ENCODE measurements at places on chromosomes 7 and 10. TPM values are rescaled to one million over a fixed set of nuclear protein-coding genes. Genes with fewer than 3 reads are reported as not detected.

ACSL5 gene
- total RNA-seq: 0.71 TPM

HHEX gene
- 0.06 TPM for total RNA-seq

ZNF239 gene
- total RNA-seq: 4.1 TPM

IL2RA gene
- not detected for total RNA-seq

CYP2C9 gene
- not detected for total RNA-seq

- no peak for DNase-seq
Observed at GRCh38 chr7:156603629-156604028, 36.9 kb upstream of the RNF32 start.

GRCh38 chr7:145123502-145123901 is 287.6 kb upstream of the TPK1 start:
- no peak for DNase-seq

DNA sequence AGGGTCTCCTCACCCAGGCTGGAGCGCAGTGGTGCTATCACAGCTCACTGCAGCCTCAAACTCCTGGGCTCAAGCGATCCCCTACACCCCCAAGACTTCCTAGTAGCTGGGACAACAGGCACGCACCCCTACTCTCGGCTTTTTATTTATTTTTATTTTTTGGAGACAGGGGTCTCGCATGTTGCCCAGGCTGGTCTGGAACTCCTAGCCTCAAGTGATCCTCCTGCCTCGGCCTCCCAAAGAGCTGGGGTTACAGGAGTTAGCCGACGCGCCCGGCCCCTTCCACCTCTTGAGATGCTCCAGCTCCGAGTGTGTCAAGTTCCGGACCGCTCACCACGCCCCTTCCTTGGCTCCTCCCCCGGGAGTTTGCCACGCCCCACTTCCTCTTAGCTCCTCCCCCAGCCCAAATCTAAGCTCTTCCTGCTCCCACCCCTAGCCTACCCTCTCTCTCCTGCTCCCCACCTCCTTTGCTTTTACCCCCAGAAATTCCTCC is 6.3 kb downstream of the NAT16 start:
- peak; percentile 64 for DNase-seq

GRCh38 chr7:150727381-150727780 is 9.8 kb upstream of the GIMAP5 start:
- DNase-seq: no peak

DNA sequence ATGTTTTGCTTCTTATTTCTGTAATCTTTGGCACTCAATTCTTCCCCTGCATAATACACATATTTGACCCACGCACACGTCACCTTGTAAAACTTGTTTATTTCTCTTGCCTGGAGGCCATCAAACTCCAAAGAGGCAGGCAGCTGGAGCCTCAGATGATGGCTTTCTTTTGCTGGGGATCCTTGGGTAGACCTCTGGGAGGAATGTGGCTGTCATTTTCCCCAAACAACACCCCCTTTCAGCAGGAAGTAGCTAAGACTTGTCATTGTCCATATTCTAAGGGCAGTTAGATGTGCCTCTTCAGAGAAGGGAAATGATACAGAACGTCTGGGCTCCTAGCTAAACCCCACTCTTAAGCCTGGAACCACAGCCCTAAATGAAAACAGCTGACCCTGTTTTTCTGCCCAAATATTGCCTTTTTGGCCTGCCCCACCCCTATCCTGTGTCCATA is 111.3 kb downstream of the ITGB8 start:
- no peak for DNase-seq

- DNase-seq: no peak
Observed at GRCh38 chr10:93804200-93804599, 46.5 kb downstream of the LGI1 start.

GRCh38 chr7:37942934-37943610 is 22.6 kb downstream of the EPDR1 start:
- peak; percentile 96 for DNase-seq

DNA sequence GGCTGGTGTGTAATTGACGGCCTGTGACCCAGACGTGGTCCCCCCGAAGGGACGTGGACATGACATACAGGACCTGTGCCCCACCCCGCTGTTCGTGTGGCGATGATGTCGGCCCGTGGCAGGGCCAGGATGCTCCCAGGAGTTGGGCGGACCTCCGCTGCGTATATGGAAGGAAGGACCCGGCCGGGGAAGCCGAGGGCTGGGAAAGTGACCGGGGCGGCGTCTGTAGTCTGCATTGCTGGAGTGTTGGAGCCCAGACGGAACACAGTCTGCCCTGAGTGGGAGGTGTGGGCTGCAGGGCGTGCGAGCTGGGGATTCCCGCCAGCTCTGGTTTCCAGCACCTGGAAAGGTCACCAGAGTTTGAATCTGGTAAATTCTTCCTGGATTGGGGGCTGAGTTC is 45.0 kb upstream of the FOXL3 start:
- no peak for DNase-seq

DNA sequence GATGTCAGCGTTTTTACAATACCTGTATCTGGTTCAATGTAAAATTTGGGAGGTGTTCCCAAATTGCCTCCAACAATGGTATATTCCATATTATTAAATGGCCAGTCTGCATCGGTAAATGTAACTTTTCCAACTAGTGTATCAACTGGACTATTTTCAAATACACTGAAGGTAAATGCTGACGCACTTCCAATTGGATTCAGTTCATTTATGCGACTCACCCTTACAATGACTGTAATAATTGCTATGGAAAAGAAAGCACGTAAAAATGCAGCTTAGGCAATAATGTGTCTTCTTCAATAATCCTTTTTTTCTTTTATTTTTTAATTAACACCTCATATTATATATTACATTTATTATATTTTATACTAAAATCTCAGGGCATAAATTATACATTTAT is 209.1 kb downstream of the HGF start:
- DNase-seq: no peak

DNA sequence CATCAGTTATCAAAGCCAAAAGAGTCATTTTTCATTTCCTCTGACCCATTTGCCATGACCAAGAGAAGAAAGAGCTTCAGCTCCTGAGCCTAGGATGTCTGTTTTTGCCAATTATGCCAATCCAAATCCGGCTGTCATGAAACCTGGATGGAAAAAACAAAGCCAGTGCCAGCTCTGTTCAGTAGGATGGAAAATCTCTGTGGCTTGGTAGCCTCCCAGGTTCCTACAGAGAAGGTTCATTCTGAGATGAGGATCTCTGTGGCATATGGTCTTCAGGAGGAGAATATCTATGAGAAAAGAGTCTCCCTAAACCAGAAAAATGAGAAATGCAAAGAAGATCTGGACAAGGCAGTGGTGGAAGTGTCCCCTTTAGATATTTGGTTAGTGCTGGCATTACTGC is 475.4 kb downstream of the CNTNAP2 start:
- DNase-seq: no peak

DNA sequence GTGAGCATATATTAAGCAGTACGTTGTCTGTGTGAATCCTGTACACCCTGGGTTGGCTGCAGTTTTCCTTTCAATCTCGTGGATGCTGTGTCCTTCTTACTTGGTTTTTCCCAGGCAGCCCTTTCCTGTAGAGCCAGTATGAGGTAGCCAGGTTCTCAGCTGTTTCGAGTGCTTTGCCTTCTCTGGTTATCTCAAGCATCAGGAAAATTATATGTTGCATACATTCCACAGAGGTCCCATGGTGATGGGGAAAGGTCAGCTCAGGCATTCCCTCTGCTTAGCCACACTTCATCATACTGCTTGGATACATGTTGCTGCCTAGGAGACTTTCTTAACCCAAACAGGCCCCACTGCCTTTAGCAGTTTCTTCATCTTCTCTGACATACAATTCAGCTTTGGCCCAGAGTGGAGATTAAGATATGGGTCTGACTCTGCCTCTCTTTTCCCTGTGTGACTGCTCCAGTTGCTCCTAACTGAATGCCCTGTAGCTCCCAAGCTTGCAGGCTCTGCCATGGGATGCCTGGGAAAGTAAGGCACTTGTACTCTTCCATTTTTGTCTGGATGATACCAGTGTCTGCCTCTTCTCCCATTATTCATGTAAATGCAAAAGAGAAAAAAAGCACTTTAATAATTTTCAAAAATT is 11.3 kb downstream of the GNAI1 start:
- peak; percentile 80 for DNase-seq

DNA sequence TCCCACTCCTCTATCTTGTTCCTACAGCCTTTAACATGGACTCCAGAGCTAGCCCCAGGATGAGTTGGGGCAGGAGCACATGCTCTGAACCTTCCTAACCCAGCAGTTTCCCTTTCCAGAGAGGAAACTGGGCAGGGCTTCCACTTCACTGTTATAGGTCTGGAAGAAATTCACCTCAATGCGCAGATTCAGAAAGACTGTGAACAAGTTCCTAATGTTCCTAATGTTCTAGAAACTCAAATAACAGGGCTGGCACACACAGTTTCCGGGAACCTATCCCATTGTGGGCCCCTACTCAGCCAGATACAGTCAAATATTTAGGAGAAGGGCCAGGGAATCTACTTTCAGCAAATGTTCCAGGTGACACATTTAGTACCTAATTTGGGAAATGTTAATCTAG is 29.7 kb downstream of the ABCC2 start:
- no peak for DNase-seq

GRCh38 chr10:89414879-89415821 is 782 bp downstream of the IFIT5 start:
- peak; percentile 55 for DNase-seq

- DNase-seq: no peak
Observed at GRCh38 chr7:116963234-116963633, 9.9 kb downstream of the ST7 start.

DNA sequence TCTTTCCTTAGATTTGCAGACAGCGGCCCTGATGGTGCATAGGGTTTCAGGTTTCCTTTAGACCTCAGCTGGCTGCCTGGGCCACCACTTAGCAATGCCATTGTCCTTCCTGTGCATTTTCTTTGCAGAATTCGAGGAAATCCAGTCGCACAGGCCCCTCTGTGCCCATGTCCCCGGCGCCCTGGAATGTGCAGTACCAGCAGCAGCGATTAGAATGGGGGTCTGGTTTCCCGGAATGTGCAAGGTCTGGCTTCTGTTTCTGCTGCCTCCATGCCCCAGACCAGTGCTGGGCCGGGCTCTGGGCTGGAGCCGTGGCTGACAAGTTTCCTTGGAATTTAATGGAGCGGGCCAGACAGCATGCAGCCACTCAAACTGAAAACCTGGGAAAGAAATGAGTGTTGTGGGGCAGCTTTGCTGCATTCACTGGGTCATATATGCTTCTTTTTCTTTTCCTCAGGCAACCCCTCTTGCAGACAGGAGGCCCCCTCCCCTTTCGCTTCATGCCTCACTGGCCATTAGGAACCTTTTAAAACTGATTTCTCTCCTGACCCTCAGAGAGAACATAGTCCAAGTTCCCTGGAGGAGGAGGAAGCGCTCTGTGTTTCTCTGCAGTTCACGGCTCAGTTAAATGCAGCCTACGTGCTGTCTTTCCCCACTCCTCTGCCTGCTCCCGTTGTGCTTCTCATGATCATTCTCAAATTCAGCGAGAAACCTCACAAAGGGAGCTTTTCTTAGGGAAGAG is 14.4 kb downstream of the HTRA1 start:
- no peak for DNase-seq

DNA sequence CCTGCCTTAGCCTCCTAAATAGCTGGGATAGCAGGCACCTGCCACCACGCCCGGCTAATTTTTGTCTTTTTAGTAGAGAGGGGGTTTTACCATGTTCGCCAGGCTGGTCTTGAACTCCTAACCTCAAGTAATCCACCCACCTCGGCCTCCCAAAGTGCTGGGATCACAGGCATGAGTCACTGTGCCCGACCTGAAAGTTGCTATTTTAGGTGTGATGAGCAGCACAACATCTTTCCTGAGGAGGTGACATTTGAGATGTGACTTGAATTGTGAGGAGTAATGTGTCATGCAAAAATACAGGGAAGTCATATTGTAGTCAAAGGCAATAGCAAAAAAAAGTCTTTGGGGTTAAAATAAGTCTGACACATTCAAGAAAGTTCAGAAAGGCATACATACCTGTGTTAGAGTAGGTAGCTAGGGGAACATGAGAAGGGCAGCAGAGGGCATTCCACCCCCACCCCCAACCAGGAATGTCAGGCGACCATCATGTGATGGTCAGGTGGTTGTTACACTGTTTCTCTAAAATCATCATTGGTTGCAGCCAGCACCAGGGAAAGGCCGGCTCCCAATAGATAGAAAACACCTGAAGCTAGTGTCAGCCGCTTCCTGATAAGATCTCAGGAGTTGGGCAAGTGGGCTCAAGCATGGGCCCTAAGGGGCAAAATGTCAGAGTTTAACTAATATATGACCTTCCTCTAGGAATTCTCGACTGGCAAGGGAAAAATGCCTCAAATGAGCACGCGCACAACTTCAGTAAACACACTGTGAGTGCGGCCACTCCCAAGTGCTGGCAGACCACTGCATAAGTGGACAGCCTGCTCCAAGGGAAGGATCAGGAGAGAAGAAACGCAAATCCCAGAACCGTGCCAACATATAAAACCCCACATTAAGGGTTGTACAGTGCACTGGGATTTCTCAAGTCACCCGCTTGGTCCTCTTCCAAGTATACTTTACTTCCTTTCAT is at the start of gene TACC2:
TSS of gene TACC2 (plus strand) at position 803 of the 964 bp plus-strand sequence. CDS start 32,819 bp downstream, outside the sequence.
- no peak for DNase-seq

GRCh38 chr7:17640730-17641377 is 299.4 kb downstream of the SNX13 start:
- peak; percentile 57 for DNase-seq

DNA sequence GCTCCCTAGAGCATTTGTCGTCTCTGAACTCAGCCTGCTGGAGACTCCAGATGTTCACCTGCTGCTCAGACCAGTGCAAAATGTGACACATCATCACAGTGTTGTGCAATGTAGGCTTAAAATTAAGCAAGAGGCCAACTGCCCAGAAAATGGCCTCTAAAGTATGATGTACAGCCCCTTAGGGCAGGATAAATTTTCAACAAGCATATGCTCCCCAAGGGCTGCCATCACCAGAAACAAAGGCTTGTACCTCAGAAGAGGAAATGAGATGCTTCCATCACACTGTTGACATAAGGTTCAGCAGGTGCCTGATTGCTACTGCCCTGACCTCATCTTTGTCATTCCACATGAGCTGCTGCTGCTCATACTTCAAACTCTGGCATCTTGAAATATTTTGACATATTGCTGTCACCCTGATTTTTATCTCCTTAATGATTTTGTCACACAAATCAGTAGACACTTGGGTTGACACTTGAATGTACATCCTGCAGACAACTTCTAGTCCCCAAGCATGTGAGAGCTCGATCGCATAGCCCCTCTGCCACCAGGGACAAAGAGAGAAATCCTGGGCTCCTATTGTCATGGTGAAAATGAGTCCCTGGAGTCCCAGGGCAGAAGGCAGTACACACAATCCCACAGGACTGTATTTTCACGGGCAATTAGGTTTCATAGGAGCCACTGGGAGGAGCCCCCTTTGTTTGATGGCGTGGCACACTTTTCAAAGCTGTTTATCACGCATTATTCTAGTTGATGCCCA is 219.7 kb upstream of the STK17A start:
- DNase-seq: peak; percentile 10

GRCh38 chr7:55448526-55448925 is 83.4 kb downstream of the LANCL2 start:
- DNase-seq: no peak

GRCh38 chr7:117873310-117874190 is at the start of gene CTTNBP2:
Gene CTTNBP2, minus strand, starts transcription at chr7:117873441. Its CDS starts 26 bp downstream, at chr7:117873415.
- peak; percentile 65 for DNase-seq

DNA sequence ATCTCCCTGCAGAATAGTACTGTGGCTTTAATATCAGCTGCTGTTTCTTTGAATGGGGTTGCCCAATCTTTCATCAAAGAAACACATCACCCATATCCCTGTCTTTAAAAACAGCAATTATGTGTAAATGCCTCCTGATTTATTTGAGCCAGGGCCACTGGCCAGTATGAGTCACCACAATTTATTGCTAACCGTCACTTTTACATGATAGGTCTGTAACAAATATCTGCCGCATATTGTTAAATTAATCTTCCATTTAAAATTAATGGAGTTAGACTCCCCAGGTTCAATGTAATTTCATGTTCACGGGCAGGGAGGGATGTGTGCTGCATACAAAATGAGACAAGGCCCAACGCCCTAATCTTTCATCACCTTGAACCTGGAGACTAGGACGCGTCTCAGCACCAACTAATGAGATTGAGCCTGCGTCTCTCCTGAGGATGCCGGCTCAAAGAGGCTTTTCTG is 673.4 kb downstream of the AUTS2 start:
- peak; percentile 20 for DNase-seq

All from LHCN-M2 (cell line).